ENCODE measurements at places on chromosomes 3 and 15. TPM values are rescaled to one million over a fixed set of nuclear protein-coding genes. Genes with fewer than 3 reads are reported as not detected.

Gene FMN1
- polyA plus RNA-seq: 0.45 TPM

Gene ZPLD1
- polyA plus RNA-seq: 0.05 TPM

Gene IFT122
- polyA plus RNA-seq: 15.0 TPM

Gene VIPR1
- polyA plus RNA-seq: 0.80 TPM

DNA sequence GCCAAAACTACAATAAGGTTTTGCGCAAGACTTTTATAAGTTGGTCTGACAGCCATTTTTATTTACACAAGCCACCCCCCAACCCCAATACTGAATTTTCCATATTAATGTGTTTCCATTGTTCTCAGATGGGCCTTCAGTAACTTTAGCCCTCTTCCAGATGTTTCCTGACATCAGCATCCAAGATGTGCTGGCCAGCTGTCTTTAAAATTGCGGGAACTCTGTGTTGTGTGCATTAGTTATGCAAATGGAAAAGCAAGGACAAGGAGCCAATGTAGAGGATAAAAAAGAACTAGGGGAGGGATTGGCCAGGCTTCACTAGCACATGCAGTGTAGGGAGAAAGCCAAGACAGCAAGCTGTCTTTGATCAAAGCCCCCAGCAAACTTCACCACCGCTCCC lies 45.4 kb downstream of the COMMD2 start:
- no peak for DNase-seq

DNA sequence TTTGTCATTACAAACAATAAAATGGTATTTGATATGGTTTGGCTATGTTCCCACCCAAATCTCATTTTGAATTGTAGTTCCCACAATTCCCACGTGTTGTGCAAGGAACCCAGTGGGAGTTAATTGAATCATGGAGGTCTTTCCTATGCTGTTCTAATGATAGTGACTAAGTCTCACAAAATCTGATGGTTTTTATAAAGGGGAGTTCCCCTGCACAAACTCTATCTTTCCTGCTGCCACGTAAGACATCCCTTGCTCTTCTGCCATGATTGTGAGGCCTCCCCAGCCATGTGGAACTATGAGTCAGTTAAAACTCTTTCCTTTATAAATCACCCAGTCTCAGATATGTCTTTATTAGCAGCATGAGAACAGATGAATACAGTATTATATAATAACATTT lies 15.4 kb upstream of the AADAC start:
- DNase-seq: no peak

DNA sequence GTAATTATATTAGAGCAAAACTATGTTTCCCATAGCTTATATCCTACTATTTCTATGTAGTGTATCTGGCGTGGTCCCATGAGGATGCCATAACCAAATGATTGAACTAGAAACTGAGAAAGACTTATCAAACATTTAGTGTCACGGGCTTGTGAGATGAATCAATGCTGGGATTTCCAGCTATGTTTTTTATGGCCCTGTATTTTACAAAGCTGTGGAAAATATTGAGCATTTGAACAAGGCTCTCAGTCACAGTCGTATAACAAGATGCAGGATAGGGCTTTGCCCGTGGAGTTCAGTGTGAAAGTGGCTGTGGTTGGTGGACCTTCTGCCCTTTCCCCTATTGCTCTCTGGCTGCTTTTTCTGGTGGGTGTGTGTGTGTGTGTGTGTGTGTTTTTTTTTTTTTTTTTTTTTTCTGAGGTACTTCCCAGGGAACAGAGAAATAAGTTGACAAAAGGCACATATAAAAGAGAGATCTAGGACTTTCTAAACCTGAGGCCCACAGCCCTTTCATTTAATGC lies 60.7 kb downstream of the CACNA1D start:
- no peak for DNase-seq

- DNase-seq: no peak
These were observed 527.7 kb upstream of the TGFBR2 start for GRCh38 chr3:30078736-30079135.
